ENCODE measurements at places on chromosomes 7 and 10.

DNA sequence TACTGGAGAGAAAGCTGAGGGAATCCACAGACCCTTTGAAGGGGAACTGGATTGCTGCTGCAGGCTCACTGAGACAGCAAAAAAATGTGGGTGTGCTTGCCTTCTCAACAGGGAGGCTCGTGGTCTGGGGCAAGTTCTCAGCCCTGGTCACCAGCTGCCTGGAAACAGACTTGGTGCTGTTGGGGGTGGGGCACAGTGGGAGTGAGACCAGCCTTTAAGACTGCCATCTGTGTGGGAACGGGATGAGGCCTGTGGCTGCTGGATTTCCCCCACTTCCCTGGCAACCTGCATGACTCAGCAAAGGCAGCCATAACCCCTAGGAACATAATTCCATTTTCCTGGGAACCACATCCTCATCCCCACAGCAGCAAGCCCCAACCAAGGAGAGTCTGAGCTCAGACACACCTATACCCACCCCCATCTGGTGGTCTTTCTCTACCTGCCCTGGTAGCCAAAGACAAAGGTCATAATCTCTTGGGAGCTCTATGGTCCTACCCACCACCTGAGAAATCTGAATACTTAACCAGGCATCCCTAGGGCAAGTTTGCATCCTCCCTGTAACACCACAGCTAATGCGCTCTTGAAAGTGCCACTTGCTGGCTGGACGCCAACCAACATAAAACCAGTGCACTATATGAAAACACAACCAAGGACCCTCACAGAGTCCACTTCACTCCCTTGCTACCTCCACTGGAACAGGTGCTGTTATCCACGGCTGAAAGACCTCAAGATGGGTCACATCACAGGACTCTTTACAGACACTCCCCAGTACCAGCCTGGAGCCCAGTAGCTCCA, 45.0 kb upstream of the TFEC start:
- DNase-seq: no peak

DNA sequence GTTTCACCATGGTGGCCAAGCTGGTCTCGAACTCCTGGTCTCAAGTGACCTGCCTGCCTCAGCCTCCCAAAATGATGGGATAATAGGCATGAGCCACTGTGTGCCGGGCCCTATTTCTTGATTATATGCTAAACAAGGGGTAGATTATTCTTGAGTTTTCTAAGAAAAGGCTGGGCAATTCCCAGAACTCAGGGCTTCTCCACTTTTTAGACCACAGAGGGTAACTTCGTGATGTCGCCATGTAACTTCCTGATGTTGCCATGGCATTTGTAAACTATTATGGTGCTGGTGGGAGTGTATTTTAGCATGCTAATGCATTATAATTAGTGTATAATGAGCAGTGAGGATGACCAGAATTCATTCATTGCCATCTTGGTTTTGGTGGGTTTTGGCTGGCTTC, 35.8 kb downstream of the OTUD1 start:
- DNase-seq: no peak

DNA sequence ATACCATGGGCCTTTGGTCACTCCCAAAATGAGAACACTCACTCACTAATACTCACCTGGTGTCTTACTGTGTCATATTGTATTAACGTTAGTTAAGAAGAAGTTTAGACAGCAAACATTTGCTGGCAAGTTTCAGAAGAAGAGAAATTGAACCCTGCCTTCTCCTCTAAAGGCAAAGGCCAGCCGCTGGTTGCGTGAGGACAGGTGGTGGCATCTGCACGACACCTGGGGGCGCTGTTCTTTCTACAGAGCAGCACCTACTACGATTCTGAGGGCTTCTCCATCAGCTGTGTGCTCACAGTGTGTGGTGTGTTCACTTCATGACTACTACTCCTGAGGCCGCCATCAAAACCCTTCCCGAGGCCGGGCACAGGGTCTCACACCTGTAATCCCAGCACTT, 17.9 kb upstream of the CLEC2L start:
- no peak for DNase-seq

DNA sequence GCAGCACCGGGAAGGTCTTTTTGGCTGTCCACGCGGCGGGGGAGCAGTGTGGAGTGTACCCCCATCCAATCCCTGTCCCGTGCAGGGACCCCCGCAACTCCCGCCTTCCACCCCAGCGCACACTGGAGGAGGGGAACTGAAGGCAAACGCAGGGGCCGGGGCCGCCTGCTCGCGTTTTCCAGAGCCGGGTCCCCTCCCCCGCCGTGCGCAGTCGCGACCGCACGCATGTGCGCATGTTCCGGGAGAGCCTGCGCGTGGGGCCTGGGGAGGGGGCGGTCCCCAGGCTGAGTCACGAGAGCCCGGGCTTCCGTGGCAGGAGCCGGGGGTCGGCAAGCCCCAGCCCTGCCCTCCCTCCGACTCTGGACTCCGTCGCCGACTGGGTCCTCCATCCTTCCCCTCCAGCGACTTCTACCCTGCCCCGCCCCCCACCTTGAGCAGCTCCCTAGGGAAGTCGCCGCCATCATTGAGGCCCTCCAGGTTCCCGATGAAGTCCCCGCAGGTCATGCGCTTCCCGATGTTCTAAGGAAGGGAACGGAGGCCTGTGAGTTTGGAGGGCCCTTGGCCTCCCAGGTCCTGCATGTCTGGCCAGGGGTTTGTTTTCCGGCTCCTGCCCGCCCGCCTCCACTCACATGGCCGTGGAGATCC, 8.0 kb downstream of the PSD start:
- DNase-seq: peak; percentile 57

- no peak for DNase-seq
Observed at GRCh38 chr10:72487521-72487920, 132.8 kb upstream of the DNAJB12 start.
